ENCODE measurements at places on chromosomes 1 and 21. TPM values are rescaled to one million over a fixed set of nuclear protein-coding genes. Genes with fewer than 3 reads are reported as not detected.
A peak's percentile ranks its signal among the peaks of the same experiment; 100 is the strongest.

The MORC3 gene
- 42.3 TPM for total RNA-seq

The ITLN2 gene
- 30.7 TPM for total RNA-seq

The PYHIN1 gene
- total RNA-seq, result 3.9 TPM

The PPCS gene
- 55.0 TPM for total RNA-seq

The HTR6 gene
- total RNA-seq, result not detected

The TNFRSF18 gene
- total RNA-seq, result 0.47 TPM

The ZNF648 gene
- total RNA-seq, result not detected

The CNR2 gene
- total RNA-seq, result not detected

The NR1I3 gene
- total RNA-seq, result not detected

- no peak for DNase-seq
Observed at GRCh38 chr1:55506740-55507577, 291.8 kb upstream of the USP24 start.

DNA sequence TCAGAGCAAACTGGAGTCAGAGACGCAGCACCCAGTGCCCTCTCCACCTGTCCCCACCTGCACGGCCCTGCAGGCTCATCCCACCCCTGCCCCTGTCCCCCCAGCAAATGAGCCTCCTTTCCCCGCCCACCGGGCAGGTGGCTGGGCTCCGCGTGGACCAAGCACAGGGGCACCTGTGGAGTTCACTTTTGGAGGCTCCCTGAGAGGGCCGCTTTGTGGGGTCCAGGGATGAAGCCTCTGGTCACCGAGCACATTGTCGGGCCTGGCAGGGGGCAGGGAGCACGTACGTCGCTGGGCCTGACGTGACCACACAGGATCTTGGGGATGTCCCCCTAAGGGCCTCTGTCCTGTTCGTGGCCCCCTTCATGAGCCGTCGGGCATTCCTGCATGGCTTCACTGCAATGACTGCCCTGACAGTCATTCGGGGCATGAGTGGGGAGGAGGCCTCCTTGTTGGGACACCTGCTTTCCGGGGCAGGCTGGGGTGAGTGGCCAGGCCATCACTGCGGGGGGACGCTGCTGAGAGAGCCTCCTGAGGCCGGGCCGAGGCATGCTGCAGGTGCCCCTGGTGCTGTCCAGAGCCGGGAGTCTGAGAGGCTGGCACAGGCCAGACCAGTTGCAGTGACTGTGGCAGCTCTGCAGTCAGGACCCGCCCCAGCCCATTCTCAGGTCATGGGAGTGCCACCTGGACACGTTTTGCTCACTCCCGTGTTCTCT, 19.7 kb downstream of the SLX9 start:
- peak; percentile 37 for DNase-seq

DNA sequence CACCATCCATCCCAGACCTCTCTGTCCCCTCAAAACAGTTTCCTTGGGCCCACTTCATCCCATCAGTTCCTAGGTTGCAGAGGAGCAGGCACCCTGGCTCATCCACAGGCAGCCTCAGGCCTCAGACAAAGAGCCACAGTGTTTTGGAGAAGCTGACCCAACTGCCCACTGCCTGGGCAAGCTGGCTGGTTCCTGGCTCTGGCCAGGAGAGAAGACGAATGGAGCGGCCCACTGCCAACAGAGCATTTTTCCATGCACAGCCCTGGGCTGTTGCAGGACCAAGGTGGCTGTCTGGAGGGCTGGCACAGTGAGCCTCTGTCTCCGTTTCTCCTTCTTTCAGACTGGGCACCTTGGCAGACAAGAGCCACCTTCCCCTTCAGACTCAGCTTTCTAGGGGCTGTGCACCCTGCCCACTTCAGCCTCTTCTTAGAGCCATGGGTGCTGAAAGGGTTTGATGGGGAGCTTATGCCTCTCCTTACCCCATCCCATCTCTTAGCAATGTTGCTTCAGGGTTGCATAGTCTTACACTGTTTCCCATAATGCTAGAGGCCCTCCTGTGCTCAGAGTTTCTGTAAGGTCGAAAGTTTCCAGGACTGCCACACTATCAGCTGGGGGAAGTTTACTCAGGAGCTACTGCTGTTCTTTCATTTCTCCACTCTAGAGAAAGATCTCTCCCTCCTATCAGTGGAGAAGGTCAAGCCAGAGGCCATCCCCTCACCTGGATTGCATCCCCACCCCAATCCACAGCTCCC, 973 bp downstream of the FMOD start:
- DNase-seq, result no peak

GRCh38 chr1:228317891-228318810, 88.5 kb downstream of the TRIM11 start:
- DNase-seq, result peak; percentile 30

- DNase-seq, result no peak
Observed at GRCh38 chr1:183090391-183091006, 67.3 kb downstream of the LAMC1 start.

DNA sequence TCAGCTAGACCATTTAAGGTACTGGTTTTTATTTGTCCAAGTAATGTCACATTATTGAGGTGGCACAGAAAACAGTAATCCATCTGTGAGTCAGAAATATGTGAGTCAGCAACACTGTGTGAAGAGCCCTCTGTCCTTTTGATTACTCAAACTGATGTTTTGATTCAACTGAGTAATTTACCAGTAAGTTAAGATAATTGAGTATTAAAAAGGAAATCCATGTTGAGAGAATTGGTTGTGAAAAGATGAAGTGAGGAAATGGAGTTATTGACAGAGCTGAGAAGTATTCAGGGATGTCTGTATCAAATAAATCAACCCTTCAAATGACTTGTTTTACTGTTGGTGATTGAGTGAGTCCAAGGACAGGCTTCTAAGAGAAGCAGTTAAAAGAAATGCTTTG, 302.7 kb upstream of the SGIP1 start:
- no peak for DNase-seq

- no peak for DNase-seq
Observed at GRCh38 chr1:186958520-186958919, 129.8 kb downstream of the PLA2G4A start.

DNA sequence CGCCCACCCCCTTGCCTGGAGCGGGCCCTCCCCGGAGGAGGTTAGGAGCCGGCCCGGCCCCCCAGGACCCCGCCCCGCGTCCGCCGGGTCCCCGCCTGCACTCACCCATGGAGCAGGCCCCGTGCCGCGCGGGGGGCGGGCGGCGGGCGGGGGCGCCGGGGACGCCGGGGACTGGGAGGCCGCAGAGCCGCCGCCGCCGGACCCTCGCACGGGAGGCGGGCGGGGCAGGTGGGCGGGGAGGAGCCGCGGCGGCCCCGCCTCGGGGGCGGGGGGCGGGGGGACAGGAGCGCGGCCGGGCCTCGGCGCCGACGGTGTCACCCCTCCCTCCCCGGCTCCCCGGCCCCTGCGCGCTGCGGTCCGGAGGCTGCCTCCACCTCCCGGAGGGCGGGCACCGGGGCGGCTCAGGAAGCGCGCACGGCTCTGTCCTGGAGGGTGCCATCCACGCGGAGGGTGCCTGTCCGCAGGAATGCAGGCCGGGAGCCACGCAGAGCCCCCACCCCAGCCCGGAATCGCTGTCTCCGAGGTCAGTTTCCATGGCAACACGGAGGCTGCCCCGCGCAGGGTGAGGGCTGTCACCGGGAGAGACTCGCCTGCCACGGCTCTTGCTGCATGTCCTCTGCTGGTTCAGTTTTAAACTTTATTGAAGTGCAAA, 5.9 kb upstream of the PLEKHG5 start:
- DNase-seq, result no peak

- DNase-seq, result no peak
Observed at GRCh38 chr1:166485620-166486019, 318.8 kb upstream of the FAM78B start.

- no peak for DNase-seq
Observed at GRCh38 chr1:41144285-41144684, 97.8 kb downstream of the SCMH1 start.

- DNase-seq, result no peak
Observed at GRCh38 chr1:90671251-90671650, 45.9 kb downstream of the BARHL2 start.

DNA sequence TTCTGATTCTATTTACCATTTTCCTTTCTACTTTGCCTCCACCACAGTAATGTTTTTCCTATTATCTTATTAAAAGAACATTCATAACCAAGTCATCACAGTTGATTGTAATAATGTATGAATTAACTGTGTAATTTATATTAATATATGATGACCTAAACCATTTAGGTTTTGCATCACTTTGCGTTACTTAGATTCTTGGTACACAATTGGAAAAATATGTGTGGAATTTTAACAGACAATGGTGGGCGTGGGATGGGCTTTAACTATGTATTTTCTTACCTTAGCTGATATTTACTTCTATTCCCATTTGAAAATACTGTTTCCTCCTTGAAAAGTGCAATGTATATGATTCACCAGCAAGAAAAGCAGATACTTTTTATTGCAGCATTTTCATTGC, 3.6 kb downstream of the KRTAP21-3 start:
- no peak for DNase-seq

- DNase-seq, result peak; percentile 83
Observed at GRCh38 chr1:156927215-156928042, 7.0 kb downstream of the LRRC71 start.

DNA sequence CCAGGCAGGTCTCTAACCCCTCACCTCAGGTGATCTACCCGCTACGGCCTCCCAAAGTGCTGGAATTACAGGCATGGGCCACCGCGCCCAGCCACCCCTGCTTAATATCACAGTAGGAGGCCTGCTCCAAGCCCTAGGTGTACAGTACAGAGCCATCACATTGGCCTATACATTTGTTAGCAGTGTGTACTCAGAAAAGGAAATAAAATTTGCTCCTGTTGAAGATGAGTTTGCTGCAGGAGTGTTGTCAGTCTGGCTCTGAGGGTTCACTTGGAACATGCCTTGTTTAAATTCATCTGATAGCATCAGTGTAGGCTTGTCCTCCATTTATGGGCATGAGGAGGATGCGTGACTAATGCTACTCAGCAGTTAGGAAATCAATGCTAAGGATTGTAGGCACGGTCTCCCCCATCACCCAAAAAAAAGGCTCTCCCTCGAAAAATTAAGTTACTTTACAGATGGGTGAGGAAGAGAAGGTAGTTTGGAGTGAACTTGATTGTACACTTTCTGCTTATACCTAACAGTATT, 4.6 kb upstream of the ENAH start:
- DNase-seq, result no peak

DNA sequence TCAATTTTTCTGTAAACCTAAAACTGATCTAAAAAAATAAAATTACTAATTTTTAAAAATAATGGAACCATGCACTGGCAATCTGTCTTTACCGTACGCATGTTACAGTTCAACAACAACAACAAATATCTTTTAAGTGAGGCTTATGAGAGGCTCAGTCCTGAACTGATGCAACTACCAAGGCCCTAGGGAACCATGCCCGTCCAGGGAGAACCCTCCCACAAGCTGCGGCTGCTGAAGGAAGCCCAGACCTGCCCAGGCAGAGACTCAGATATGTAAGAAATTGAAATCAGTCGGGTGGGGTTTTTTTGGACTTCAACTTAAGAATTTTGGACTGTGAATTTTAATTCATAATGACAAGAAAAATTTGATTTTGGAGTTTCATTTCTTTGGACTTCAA, 91.1 kb downstream of the NPHP4 start:
- DNase-seq, result no peak

- no peak for DNase-seq
Observed at GRCh38 chr1:10658396-10659066, 137.9 kb downstream of the CASZ1 start.

DNA sequence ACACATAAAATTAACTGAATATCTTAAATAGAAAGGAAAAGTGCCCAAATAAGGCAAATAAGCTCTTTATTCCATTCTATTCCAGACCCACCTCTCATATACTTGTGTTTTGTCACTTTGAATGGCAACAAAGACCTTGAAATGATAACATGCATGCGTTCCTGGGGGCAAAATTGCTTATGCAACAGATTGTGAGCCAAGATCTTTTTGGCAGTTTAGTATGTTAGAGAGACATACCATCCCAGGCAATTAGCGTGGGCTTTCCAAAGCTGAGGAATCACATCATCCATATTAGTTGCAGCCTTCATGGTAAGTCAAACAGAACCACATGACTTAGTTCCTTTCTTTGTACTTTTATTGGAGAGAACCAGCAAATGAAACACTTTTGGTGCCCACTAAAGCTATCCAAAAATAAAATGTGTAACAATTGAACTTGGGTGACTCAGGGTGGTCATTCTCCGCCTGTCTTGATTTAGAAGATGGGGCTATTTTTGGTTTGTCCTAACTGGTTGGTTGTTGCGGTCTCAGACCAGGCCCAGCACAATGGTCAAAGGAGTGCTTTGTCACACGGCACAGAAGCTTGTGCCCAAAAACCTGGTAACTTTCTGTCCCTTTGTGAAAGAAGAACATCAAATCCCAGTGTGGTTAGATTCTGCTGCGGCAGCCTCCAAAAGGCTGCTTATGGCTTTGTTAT, 68.7 kb upstream of the ATF3 start:
- no peak for DNase-seq
